ENCODE measurements at places on chromosomes 3 and 15.

GRCh38 chr3:184344579-184345316 lies 7.3 kb downstream of the FAM131A start:
- DNase-seq = no peak

GRCh38 chr3:12405432-12406272 lies 78.6 kb upstream of the TSEN2 start:
- DNase-seq = no peak

DNA sequence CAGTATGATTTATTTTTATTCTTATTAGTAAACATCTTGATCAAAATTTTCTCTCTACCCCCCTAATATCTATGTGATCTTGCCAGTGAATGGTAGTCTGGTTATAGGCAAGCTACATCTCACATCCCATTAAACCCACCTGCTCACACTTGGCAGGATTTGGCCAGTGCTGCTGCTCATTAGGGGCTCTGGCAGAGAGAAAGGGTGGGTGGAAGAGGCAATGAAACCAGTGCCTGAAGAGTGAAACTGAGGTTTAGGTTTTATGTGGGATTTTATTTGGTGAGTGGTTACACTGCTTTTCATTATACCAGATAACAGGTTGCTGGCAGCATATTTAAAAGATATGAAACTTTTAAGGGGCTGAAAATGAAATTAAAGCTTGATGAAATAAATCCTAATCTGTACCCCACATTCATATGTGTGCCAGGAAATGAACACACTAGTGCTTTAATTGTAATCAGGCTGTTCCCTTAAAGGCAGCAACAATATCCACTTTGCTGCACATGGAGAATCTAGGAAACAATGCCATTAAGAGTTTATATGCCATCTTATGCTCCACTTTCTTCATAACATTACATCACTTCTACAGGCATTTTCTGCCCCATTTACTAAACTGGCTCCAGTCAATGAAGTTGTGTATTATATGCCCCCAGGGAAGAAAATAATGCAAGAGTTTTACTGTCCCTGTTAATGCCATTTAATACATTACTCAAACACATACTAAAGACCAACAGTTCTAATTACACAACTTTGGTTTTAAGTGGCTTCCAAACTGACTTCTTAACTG lies 688.7 kb downstream of the MECOM start:
- no peak for DNase-seq

GRCh38 chr15:82774496-82774895 lies 31.4 kb downstream of the FSD2 start:
- no peak for DNase-seq

DNA sequence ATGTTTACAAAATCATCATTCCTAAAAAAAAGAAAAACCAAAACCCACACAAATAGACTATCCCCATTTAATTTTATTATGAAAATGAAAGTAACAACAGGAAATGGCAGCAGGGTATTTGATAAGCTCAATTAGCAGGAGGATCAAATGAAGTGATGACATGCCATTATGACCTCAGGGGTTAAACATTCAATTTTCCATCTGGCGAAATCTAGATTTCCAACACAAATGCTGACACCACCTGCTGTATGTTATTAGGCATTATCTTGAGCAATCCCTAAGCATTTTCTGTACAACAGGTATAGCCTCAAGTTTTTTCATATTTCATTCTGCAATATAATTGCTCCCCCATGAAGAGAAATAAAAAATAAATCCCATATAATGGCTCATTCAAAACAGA lies 57.1 kb downstream of the SHQ1 start:
- DNase-seq = no peak

DNA sequence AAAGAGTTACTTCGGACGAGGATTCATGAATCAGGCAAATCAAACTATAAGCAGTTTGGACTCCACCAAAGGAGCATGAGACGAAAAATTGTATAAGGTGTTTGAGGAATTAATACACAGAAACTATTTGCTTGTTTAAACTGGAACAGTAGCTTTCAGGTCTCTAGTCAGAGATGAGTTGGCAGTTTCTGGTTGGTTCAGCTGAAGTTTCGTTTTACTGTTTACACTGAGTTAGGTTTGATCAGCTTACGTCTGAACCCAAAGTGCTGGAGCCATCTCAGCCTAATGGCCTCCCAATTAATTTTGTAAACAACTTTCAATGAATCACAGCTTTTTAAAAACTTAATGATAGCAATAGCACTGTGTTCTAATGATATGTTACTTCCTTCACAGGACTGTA lies 703.7 kb downstream of the NLGN1 start:
- no peak for DNase-seq

DNA sequence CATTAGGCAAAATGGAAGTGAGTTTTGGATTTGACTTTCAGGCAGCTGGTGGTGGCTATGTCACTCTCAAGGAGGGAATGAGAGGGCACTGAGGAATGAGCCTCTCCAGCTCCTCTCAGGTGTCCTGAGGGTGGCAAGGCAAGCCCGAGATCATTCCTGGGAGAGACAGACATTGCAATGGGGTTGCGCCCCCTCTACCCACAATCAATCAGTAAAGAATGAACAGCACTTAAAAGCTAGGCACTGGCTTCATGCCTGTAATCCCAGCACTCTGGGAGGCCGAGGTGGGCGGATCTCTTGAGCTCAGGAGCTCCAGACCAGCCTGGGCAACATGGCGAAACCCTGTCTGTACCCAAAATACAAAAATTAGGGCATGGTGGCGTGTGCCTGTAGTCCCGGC lies 14.1 kb upstream of the SHF start:
- no peak for DNase-seq

DNA sequence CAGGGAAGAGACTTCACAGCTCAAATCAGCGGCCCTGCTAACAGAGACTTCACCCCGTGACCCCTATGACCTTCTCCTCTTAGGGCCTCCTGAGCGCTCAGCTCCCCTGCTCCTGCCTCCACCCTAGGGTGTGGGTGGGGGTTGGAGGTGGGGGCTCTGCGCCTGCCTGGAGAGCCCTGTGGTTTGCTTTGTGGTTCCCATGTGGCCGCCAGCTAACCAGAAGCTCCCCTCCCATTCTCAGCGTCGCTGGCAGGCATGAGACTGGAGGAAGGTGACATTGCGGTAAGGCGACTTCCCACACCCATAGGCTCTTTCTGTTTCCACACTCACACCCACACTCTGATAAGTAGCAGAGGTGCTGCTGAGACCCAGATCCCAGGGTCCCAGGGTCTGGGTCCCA lies 27.6 kb downstream of the XYLB start:
- DNase-seq = no peak

DNA sequence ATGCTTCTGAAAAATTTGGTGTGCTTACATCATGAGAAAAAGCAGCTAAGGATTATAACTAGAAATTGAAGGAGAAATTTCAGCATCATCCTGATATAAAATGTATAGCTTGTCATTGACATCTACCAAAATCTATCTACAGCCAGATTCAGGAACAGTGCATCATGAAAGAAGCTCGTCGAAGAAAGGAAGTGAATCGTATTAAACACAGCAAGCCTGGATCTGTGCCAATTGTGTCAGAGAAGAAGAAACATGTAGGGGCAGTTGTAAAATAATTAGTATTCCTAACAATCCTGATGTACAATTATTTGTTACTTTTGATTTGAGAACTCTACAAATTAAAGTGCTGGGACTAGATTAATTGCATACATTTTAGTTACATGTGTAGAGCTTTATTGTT lies 37.2 kb downstream of the AP4E1 start:
- DNase-seq = no peak

DNA sequence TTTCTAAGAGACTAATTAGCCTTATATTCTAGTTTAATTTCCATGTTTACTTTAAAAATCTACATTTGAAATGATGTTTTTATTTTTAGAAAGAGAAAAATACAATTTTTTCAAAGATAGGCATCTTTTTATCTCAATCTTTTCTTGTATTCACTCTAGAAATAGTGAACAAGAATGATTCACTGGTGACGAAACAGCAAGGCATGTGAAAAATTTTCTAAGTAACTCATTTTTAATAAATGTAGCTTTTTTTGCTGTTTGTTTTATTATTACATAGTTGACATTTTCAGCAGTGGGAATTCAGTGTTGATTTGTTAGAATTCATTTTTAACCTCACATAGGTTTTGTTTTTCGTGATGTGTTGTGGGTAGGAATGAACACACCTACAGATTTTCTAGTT lies 1226.4 kb downstream of the NSUN3 start:
- no peak for DNase-seq

GRCh38 chr15:93929375-93930094 lies 301.8 kb upstream of the MCTP2 start:
- DNase-seq = no peak

- DNase-seq = no peak
Measured at GRCh38 chr3:142943870-142944269, 19.6 kb downstream of the PAQR9 start.

GRCh38 chr15:26101443-26101842 lies 238.3 kb upstream of the ATP10A start:
- no peak for DNase-seq

DNA sequence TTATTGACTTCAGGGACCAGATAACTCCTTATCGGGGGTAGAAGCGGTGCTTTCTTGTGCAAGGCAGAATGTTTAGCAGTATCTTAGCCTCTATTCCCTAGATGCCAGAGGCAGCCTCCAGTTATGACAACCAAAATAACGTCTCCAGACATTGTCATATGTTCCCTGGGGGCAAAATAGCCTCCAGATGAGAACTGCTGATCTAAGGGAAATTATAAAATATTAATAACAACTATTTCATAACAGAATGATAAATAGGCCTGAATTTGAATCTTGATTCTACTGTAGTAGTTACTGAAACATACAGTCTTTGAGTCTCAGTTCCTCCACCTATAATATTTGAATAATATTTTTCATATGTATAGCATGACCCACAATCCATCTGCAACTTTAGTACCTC lies 1431.3 kb downstream of the ZPLD1 start:
- no peak for DNase-seq

- no peak for DNase-seq
Measured at GRCh38 chr3:80983753-80984152, 777.7 kb downstream of the GBE1 start.

GRCh38 chr3:48248095-48248850 lies 7.4 kb downstream of the ZNF589 start:
- DNase-seq = no peak

- no peak for DNase-seq
Measured at GRCh38 chr3:14412831-14413380, 10.5 kb downstream of the SLC6A6 start.

DNA sequence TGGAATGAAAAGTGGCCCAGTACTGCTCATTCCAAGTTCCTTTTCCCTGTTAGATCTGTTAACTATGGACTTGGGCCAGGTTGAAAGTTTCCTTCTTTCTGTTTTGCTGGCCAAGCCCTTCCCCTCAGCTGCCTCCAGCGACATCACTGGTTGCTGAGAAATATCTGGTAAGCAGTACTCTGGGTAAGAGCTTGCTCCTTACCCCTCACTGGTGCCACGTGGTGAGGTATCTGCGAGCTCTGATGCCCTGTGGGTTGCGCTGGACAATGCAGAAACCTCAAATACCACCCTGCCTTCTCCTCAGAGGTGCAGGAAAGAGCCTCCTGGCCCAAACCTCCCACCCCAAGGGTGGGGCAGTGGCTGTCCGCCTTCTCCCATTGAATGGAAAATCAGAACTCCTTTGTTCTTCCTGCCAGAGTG lies 42.9 kb upstream of the APH1B start:
- no peak for DNase-seq

DNA sequence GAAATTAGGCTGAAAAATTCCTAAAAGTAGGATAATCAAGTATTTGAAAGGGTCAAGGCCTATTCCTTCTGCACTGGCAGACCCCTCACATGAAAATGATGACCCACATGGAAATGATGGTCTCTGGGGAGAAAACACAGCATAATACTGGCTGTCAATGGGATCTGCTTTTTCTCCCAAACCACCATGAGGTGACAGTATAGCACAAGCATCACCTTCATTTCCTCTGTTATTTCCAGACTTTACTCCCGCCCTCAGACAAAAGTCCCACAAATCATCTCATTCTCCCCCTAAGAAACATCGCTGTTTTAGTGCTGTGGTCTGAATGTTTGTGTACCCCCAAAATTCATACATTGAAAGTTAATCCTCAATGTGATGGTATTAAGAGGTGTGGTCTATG lies 161.0 kb downstream of the RSL24D1 start:
- DNase-seq = no peak

DNA sequence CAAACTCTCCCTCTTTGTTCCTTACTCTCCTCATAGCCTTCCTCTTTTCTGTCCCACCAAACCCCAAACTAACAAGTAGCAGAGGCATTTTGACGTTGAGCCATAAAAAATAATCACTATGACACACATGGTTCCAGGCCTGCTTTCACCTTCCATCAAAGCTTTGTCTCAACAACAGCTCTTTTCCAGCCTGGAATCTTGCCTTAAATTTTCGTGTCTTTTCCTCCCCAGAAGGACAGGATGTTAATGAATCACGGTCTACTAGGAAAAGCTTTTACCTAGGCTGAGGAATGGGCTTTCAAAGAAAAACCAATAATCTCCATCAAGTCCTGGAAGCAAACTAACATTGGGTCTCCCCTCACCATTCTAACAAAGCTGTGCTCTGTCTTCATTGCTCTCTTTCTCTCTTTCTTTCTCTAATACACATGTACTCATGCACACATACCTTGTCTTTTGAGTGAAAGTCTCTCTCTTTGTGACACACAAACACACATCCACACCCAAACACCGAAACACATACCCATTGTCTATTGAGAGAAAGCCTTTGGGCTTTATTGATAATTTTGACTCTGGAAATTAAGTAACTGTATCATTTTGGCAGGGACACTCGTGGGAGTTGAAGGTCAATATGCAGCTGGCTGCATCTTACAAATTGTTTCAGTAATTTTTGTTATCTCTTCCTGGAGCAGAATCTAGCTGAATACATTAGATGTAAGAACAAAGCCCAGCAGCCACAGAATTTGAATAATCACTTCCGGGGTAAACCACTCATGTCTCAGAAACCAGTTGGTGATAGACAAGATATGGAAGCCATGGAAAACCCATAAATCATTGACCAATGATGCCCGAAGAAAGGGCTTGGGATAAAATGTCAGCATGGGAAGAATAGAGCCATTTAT lies 107.4 kb upstream of the SLC4A7 start:
- DNase-seq = no peak

GRCh38 chr3:180059356-180059755 lies 22.6 kb upstream of the PEX5L start:
- DNase-seq = no peak

DNA sequence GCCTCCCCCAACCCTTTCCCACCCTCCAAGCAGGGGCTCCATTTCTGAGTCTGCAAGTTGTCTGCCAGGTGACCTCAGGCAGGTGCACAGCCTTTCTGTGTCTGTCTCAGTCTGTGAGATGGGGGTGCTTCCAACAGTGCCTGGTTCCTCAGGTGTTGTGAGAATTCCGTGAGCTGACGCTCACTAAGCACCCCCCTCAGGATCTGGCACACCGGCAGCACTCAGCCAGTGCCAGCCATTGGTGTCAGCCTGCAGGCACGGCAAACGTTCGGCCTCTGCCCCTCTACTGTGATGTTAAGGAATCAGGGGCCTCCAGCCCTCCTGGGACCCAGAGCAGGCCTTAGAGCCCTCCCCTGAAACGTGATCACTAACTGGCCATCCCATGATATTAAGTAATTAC lies 2.4 kb downstream of the KLF15 start:
- DNase-seq = no peak

- DNase-seq = no peak
Measured at GRCh38 chr3:188156056-188156455, 2.1 kb downstream of the LPP start.

Measured in activated CD8-positive, alpha-beta memory T cell treated with anti-CD3 and anti-CD28 coated beads for 1 hour (primary cell).